ENCODE measurements at places on chromosomes 6 and 20.

DNA sequence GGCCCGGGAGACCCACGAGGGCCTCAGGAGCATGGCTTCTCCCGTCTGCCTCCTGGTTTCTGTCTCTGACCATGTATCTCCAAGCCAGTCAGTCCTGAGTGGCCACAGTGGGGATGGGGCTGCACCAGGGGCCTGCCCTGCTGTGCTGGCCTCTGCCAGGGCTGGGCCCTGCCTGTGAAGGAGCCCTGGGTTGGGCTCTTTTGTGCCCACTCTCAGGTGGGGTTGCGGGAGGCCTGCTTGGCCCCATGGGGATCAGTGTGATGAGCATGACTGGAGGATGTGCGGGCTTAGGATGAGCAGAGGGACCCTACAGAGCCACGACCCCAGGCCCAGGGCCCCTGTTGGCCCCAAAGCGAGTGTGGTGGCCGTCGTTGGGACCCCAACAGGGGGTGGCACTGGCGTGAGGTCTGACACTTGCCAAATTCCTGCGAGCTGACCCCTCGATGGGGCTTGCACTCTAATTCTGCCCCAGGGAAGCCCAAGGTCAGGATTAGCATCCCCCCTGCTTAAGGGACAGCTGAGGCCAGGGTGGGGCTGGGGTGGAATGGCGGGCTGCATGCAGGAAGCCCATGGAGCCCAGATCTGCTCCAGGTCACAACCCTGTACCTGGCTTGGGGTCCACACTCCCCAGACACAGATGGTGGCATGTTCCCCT is 90.0 kb upstream of the BHLHE23 start:
- no peak for DNase-seq

- DNase-seq, result peak; percentile 84
Observed at GRCh38 chr6:158042245-158042798, 60.7 kb downstream of the SYNJ2 start.

DNA sequence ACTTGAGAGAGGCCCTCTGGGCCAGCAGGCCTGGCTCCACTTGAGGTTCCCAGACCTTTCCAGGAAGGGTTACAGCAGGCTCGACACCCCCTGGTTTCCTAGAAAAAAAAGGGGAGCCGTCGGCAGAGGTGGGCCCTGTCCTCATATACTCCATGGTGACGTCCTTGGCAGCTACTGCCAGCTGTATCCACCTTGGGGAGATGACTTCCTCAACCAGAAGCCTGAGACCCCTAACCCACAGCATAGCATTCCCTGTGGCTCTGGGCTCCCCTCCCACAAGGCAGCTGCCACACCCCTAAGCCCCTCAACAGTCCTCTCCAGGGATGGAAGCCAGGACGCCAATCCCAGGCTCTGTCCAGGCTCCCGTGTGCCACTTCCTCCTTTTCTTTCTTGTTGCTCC is 294.8 kb downstream of the CDC5L start:
- no peak for DNase-seq

DNA sequence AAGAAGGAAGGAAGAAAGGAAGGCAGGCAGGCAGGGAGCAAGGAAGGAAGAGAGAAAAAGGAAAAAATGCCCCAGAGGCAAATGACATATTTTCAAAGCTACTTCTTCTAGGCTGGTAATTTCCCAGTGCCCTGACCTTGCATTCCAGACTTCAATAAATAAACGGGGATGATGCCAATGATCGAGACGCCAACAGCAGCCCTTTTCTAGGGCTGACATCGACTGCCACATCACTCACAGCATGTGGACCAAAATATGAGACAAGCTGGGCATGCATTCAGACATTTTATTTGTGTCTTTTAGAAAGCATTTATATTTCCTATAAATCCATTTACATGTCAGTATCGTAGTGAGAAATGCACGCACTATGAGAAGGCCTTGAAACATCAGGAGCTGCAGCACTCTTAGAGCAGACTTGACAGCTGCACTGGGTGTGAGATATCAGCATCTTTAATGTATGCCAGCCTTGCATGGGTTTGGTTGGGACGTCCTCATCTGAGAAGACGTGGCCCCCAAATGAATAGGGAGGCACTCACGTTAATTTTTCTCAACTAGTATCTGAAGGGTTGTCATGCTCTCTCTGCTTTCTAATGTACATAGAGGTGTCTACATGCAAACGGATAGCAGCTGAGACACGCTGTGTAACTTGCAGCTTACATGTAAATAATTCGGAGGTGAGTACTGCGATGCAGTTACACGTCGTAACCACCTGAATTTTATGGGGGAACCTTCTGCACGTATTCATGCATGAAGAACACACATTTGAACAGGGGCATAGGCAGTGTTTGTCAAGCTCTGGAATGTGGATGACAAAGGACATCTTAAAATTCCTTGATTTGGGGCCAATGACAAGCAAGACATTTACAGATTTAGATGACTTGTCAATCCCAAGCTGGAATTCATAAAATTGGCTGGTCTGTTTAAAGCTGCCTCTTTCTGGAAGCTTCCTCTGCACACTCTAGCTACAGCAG is 149.1 kb upstream of the AGPAT4 start:
- DNase-seq, result no peak

DNA sequence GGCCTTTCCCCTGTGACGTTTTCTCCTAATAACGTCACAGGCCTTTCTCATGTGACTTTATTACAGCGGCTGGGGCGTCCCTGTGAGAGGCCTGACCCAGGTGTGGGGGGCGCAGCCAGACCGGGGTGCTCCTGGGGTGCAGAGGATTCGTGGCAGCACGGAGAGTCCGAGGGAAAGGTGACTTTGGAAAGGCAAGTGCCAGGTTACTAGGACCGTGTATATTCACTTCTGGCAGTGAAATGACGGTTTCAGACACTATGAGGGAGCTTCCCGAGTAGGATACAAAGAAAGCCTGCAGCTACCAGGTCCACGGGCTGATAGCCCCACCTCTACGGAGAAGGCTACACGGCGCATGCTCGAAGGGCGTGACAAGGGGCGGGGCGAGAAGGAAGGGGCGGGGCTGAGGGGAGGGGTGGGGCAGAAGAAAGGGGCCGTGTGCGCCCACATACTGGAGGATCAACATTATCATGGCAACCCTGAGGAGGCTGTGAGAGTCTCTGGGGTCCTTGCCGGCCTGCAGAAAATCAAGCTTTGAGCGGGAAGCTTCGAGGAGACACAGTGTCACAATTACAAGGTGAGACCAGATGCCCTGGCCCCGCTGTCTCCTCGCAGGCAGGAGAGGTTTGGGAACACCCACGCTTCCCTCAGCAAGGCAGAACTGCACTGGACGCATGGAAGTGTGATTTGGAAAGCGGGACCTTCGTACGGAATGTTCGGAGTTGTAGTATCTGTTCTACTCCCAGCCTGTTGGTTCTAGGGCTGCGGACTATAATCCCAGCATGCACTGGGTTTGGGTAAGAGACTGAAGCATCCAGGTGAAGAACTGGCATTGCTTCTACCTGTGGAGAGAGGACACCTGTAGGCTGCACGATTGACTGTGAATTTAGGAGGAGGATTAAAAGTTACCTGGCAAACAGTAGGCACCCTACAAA is 54.4 kb upstream of the ZNF337 start:
- DNase-seq, result peak; percentile 75

DNA sequence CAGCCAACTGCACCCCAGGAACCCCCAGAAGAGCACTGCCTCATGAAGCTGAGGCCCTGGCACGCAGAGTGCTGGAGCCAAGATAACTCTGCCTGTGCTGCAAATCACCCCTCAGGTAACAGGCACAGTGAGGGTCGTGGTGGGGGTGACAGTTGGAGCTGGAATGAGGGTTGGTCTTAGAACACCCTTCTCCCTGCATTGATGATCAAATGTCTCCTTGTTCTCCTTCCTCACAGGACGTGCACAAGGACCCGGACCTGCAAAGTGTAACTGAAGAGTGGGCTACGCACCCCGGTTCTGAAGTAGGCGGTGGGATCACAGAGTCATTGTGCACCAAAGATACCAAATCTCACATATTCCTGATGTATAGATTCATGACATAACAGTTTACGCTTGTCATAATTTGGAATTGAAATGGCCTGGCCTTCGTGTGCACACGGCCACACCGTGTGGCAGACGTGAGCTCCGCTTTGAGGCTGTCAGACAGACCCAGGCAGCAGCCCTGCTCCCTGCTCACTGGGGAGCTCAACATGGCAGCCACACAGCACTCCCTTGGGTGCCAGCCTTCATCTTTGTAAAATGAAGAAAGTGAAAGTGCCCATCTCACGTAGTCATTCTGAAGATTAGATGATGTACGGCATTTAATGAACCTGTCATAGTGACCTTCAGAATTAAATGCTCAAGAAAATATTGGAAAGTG is 8.8 kb downstream of the THBS2 start:
- DNase-seq, result no peak

DNA sequence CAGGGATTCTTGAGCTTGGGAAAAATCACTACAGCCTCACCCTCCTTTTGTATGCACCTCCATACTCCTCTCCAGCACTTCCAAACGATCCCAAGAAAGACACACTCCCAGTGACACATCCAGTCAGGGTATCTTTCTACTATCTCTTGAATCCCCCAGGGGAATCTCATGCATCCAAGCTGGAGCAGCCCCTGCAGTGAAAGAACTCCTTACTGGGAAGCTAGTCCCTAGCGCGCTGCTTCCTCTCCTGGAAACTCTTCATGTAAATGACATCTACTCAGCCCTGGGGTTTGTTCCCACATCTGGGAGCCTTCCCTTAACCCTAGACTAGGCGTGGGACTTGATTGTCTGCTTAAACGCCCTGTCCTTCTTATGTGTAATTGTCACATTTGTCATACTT is 329.1 kb upstream of the QKI start:
- DNase-seq, result no peak

DNA sequence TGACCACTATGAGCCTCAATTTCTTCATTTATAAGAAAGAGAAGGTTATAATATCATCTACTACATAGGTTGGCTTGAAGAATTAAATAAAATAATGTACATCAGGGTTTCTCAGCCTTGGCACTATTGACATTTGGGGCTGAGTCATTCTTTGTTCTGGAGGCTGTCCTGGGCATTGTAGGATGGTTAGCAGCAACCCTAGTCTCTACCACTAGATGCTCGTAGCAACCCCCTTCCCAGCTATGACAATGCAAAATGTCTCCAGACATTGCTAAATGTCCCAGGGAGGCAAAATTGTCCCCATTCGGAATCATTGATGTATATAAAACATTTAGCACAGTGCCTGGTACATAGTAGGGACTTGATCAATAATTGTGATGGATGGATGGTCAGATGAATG is 152.1 kb downstream of the KHDC1L start:
- peak; percentile 5 for DNase-seq

- DNase-seq, result no peak
Observed at GRCh38 chr6:80104520-80104919, 2.0 kb upstream of the BCKDHB start.

DNA sequence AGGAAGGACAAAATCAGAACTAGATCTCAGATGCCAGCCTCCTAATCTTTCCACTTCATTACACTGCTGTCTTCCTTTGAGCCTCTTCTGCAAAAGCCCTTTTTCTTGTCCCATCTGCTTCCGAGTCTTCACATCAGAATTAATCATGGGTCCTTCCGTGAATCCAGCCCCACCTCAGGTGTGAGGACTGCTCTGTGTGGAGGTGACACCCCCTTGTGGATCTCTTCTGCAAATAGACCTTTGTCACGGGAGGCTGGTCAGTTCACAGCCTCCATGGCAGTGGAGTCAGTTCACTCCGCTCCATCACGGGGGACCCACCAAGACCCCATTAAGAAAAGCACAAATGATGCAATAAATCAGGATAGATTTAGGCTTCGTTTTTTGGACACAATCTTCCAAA is 171.1 kb downstream of the ADAT2 start:
- DNase-seq, result peak; percentile 24

DNA sequence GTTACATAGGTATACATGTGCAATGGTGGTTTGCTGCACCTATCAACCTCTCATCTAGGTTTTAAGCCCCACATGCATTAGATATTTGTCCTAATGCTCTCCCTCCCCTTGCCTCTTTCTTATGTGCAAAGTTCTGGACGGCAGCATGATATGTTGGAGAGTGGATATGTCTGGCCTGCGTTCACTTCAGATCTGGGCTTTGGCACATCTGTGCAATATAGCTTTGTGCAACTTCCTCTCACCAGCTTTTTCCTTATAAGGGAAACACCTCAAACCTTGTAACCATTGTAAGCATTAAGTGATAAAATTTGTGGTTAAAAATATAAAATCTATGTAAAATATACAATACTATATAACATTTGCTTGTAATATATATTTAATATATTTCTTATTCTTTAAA is 288.0 kb downstream of the PHACTR1 start:
- peak; percentile 73 for DNase-seq

Data from hematopoietic multipotent progenitor cell treated with erythropoietin and hydrocortisone succinate and interleukin-3 and kit ligand, for 4 days (in vitro differentiated cells).